NCI-H1694 (cell line): ENCODE measurements at places on chromosomes 13 and 19.

DNA sequence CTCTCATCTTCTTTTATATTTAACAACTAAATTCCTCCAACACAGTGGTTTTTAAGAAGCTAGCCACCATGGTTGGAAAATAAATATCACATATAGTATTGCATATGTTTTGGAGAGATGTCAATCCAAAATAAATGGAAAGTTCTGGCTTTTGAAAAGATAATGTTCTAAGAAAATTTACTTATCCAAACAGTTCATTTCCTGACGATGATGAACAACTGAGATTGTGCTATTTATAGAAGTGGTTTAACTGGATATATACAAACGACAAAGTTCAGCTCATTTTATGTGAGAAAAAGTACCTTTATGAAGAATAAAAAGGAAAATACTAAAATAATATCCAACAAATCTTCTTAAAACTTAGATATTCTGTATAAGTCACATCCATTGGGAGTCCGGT, 174.7 kb downstream of the MZT1 start:
- DNase-seq = no peak

GRCh38 chr13:40618581-40619478, 47.6 kb downstream of the FOXO1 start:
- no peak for DNase-seq

- DNase-seq = no peak
These were observed 19.3 kb downstream of the PALM start for GRCh38 chr19:728011-728410.

- no peak for DNase-seq
These were observed 319.3 kb downstream of the TDRD3 start for GRCh38 chr13:60716313-60716712.

GRCh38 chr13:78437781-78438180, 165.6 kb downstream of the POU4F1 start:
- no peak for DNase-seq

GRCh38 chr13:39685652-39686051, 30.2 kb downstream of the COG6 start:
- no peak for DNase-seq

DNA sequence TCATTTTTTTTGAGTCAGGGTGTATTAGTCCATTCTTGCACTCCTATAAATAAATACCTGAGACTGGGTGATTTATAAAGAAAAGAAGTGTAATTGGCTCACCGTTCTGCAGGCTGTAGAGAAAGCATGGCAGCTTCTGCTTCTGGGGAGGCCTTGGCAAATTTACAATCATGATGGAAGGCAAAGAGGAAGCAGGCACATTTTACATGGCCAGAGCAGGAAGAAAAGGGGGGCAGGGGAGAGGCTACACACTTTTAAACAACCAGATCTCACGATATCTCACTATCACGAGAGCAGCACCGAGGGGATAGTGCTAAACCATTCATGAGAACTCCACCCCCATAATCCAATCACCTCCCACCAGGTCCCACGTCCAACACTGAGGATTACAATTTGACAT, 44.5 kb upstream of the MIR17HG start:
- DNase-seq = no peak

DNA sequence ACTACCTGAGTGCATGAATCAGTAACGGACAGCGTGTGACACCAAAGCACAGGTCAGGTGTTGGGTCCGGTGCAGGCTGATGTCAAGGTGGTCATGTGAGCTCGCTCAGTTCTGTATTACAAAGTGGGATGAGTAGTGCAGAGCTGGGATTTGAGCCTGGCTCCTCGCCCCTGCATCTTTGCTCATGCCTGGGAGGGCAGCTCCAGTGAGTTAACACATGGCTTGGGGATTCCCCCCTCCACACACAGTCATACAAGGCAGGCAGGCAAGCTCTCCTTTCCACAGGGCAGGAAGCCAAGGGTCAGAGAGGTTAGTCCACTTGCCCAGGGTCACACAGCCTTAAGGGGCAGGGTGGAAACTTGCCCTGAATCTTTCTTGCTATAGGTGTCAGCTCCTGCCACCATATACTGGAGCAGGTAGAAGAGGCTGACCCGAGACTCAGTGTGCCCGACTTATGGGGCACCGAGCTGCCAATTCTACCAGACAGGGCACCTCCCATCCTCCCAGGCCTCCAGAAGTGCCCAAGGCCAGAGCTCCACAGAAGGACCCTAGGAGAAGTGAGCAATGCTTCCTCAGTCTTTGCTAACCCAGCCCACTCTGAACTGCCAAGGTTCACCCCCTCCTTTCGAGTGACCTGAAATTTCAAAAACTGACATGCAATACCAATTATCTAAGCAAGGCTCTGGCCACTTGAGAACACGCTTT, 35.4 kb downstream of the ZNF787 start:
- DNase-seq = no peak

GRCh38 chr13:93539914-93540313, 313.3 kb downstream of the GPC6 start:
- no peak for DNase-seq

DNA sequence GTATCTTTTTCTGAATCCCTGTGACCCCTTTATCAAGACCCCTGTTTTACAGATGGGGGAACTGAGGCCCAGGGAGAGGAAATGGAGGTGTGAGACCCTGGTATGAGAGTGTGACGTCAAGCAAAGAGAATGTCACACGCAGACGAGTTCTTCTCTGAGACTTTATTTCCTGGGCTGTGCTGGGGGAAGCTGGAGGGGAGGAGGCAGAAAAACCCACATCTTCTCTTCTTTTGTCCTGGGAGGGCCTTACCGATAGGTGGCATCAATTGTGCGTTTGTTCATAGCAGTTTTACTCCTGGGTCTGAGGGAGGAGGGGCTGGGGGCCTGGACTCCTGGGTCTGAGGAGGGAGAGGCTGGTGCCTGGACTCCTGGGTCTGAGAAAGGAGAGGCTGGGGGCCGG, 4.9 kb upstream of the KLK15 start:
- DNase-seq = no peak

DNA sequence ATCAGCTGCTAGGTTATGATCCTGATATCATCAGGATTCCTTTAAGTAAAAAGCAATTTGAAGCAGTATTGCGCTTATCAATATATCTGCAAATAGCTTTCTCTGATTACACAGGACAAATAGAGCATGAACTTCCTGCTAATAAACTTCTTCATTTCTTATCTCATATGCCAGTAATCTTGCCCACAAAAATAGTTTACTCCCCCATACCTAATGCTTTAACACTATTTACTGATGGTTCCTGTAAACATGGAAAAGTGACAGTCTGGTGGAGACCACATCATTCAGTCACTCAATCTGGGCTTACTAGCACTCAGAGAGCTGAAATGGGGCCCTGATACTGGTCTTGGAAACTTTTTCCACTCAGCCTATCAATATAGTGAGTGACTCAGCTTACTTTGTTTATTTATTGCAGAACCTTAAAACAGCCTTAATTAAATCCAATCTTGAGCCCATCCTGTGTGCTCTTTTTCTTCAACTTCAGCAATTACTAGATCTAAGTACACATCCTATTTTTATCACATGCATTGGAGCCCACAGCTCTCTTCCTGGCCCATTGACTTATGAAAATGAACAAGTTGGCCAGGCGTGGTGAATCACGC, 1464.3 kb downstream of the UQCRFS1 start:
- DNase-seq = no peak

- no peak for DNase-seq
These were observed 108.0 kb downstream of the TBC1D4 start for GRCh38 chr13:75373988-75374387.

- peak; percentile 48 for DNase-seq
These were observed 87.6 kb upstream of the SLC15A1 start for GRCh38 chr13:98839856-98840769.

DNA sequence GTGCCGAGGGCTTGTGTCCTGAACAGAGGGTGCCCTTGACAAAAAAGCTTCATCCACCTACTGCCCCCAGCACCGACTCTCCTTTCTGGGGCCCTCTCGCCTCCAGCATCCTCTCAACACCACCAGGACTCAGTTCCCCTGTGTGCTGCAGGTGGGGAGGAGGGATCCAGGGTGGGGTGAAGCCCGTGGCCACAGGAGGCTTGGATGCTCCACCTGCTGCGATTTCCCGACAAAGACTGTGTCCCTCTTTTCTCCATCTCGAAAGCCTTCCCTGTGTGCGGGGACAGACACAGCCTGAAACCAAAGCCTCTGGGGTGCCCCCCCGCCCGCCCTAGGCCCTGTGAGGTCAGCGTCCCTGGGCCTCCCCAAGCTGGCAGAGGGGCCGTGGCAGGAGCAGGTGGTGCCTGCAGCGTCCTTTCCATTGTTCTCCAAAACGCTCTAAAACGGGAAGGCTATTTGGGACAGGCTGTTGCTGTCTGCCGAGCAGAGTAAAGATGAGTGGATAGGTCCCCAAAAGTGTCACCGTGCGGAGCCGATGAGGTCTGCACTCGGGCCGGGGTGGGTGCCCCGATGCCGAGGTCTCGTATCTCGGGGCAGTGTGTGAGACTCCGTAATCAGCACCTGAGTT, 185.7 kb downstream of the PTPRS start:
- DNase-seq = no peak

- DNase-seq = no peak
These were observed 17.8 kb upstream of the ZNF730 start for GRCh38 chr19:23098988-23099387.

GRCh38 chr13:49693877-49694276, 2.6 kb upstream of the EBPL start:
- no peak for DNase-seq

DNA sequence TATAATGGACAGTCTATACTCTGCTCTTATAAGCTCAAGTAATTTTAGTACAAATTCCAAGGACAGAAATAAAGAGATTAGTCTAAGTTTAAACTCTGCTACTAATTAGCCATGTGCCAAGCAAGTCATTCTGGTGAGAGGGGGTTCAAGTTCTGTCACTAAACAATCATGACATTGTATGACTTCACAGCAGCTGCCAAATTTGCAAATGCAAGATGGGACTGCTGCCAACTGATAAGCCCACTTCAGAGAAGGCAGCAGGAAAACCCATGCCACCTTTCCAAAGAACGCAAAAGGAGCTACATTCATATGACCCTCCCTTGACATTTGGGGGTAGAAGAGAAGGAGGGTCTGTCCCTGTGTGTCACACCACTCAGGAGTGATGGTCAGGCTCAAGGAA, 60.7 kb upstream of the RFXAP start:
- no peak for DNase-seq

GRCh38 chr19:17737690-17738153, 13.6 kb upstream of the FCHO1 start:
- no peak for DNase-seq

DNA sequence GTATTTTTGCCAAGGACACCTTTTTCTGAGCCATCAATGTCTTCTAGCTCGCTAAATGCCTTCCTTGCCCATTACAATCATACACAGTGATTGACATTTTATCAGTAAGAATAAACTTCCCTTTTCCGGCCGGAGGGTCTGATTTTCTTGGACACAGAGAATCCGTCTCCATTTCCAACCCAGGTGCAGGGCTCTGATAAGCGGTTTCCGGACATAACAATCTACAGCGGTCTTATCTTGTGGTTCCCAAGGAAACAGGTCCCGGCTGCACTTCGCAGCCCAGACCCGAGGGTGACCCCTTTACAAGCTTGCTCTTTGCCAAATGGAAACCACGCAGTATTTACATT, 5.1 kb upstream of the ZNF77 start:
- no peak for DNase-seq

- DNase-seq = no peak
These were observed 5.1 kb downstream of the USE1 start for GRCh38 chr19:17220207-17220758.

- DNase-seq = no peak
These were observed 8.5 kb upstream of the QTRT1 start for GRCh38 chr19:10692673-10693264.

- DNase-seq = no peak
These were observed 386 bp downstream of the GIPR start for GRCh38 chr19:45668342-45668871.

DNA sequence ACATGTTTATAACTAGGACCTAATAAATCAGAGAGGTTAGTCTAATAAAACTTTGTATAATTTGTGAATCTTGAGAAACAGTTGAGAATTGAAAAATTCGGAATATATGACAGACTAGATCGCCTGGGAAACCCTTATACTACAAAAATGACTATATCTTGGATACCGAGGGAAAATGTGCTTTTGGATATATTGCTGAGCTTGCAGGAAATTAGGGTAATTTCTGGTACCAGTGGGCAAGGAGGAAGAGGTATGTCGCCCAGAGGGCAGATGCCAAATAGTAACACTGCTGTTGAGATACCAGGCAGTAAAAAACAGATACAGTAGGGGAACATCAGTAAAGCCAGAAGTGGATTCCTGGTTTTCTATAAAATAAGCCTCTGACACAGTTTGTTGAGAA, 17.3 kb downstream of the MPHOSPH8 start:
- DNase-seq = no peak

DNA sequence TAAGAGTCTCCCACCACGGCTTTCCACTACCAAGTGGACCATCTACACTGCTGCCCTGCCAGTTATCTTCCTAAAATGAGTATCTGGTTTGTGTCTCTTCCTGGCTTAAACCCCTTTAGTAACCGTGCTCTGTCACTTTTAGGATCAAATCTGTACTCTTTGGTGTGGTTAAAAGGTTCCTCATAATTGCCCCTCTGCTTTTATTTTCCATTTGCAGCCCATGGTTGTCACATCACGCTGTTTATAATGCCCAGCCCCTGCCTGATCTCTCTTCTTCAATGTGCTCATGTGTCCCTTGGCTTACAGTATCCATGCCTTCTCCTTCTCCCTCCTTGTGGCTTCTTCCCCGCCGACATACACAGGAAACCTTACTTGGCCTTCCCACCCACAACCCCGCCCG, 100.1 kb downstream of the DGKH start:
- DNase-seq = no peak

- no peak for DNase-seq
These were observed 294.6 kb upstream of the MIR17HG start for GRCh38 chr13:91052876-91053275.
